ENCODE measurements at places on chromosomes 3 and 15.

GRCh38 chr15:91885714-91886270, 32.3 kb downstream of the SLCO3A1 start:
- DNase-seq, result no peak
- no peak overlapping the region for H3K27ac ChIP-seq
- no peaks in the 10 kb centered on the region for H3K36me3 ChIP-seq
- no peak overlapping the region for H3K4me3 ChIP-seq
- no peaks in the 10 kb centered on the region for H3K27me3 ChIP-seq

- no peak overlapping the region for H3K4me3 ChIP-seq
- no peak overlapping the region for H3K27ac ChIP-seq
- no peak for DNase-seq
- peaks cover 3% of the 10 kb centered on the region for H3K27me3 ChIP-seq
Observed at GRCh38 chr15:67049351-67050044, 15.9 kb upstream of the SMAD3 start.

- H3K27me3 ChIP-seq, result no peaks in the 10 kb centered on the region
- H3K36me3 ChIP-seq, result no peaks in the 10 kb centered on the region
- no peaks in the 10 kb centered on the region for H3K4me1 ChIP-seq
- no peak overlapping the region for H3K4me3 ChIP-seq
- H3K27ac ChIP-seq, result no peak overlapping the region
Observed at GRCh38 chr3:118760585-118761290, 273.9 kb downstream of the IGSF11 start.

DNA sequence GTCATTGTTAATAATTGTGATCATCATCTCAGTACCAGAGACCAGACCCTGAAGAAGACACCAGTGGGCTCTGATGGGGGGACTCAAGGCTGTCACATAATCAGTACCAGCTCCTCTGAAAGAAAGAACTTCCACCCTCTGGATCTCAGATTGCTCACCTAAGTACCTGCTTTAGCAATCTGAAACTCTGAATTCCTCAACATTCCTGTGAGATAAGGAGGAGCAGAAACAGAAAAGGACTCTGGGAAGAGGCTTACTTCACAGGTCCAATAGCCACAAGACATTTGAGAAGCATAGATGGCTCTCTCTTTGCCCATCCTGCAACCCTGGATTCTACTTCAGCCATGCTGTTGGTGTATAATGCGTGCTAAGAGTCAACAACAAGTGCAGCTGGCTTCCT, 44.0 kb upstream of the OXTR start:
- H3K27ac ChIP-seq, result no peak overlapping the region
- peaks cover 22% of the 10 kb centered on the region for H3K36me3 ChIP-seq
- H3K27me3 ChIP-seq, result peaks cover 4% of the 10 kb centered on the region

DNA sequence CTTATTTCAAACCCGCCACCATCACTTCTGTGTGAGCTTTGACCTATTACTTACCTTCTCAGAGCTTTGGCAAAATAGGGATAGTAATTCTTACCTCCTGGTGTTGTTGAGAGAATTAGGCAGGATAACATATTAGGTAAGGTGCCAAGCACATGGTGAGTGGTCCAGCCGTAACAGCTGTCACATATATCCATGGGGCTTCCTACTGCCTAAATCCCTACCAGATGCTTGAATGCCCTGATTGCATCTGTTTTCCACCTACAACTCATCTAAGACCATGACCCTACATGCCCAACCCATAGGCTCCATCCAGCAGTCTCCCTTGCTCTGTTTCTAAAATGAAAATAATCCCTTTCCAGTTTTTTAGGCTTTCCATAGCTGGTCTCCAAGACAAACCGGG, 162.3 kb upstream of the NR2E3 start:
- H3K27ac ChIP-seq, result no peak overlapping the region
- no peaks in the 10 kb centered on the region for H3K36me3 ChIP-seq
- no peak overlapping the region for H3K4me3 ChIP-seq
- no peak for DNase-seq
- H3K27me3 ChIP-seq, result peaks cover 2% of the 10 kb centered on the region
- no peaks in the 10 kb centered on the region for H3K4me1 ChIP-seq

- peak overlapping the region; percentile 77 for H3K27ac ChIP-seq
- H3K4me3 ChIP-seq, result peak overlapping the region; percentile 5
- H3K4me1 ChIP-seq, result peaks cover 22% of the 10 kb centered on the region
- peak; percentile 86 for DNase-seq
- H3K36me3 ChIP-seq, result peaks cover 8% of the 10 kb centered on the region
- no peaks in the 10 kb centered on the region for H3K27me3 ChIP-seq
Observed at GRCh38 chr3:111967651-111968274, 11.1 kb upstream of the ABHD10 start.

GRCh38 chr15:74032046-74032445, 37.5 kb downstream of the PML start:
- peak overlapping the region; percentile 56 for H3K4me3 ChIP-seq
- DNase-seq, result no peak
- peak overlapping the region; percentile 57 for H3K27ac ChIP-seq

DNA sequence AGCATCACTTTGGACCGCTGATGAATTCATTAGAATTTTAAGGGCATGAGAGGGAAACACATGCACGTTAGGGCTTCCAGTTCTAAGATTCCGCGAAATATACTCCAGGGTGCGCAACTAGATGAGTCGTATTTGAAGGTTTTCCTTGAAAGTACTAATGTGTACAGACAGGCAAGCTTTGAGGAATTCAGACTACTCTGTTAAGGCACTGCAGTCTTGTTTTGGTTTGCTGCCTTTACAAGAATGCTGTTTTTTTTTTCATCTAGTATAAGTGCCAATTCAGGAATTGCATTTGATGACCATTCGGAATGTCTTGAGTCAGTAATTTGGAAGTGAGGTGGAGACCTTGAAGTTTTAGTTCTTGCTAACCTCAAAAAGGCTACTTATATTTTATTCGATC, 19.1 kb downstream of the TRNT1 start:
- H3K27ac ChIP-seq, result no peak overlapping the region
- no peaks in the 10 kb centered on the region for H3K4me1 ChIP-seq
- no peak for DNase-seq
- no peak overlapping the region for H3K4me3 ChIP-seq

GRCh38 chr3:129077222-129077621, 16.6 kb downstream of the GP9 start:
- DNase-seq, result no peak
- no peak overlapping the region for H3K27ac ChIP-seq
- H3K4me1 ChIP-seq, result peaks cover 10% of the 10 kb centered on the region
- no peak overlapping the region for H3K4me3 ChIP-seq
- peaks cover 4% of the 10 kb centered on the region for H3K27me3 ChIP-seq
- no peaks in the 10 kb centered on the region for H3K36me3 ChIP-seq

- H3K4me3 ChIP-seq, result no peak overlapping the region
- DNase-seq, result no peak
- no peaks in the 10 kb centered on the region for H3K36me3 ChIP-seq
- peaks cover 4% of the 10 kb centered on the region for H3K27me3 ChIP-seq
Observed at GRCh38 chr15:70240082-70240481, 142.4 kb upstream of the TLE3 start.

DNA sequence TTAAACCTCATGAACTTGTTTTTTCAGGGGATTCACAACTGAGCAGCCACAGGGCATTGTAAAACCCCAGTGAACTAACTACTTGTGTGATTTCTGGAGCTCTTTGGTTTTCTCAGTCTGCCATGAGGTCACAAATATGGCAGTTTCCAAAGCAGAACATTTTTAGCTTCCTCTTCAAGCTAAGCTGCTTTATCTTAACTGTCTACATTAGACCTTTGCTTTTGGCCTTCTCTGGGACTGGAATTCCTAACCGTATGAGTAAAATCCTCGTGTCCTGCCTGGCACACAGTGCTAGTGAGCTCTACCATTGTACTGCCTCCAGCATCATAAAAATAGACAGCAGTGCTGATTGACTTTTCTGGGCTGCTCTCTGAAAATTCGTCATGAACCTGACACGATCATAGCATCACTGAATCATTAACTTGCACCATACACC, 22.1 kb downstream of the CDIN1 start:
- H3K36me3 ChIP-seq, result no peaks in the 10 kb centered on the region
- H3K27me3 ChIP-seq, result no peaks in the 10 kb centered on the region
- no peak overlapping the region for H3K27ac ChIP-seq
- H3K4me1 ChIP-seq, result peaks cover 5% of the 10 kb centered on the region
- H3K4me3 ChIP-seq, result no peak overlapping the region
- DNase-seq, result no peak

DNA sequence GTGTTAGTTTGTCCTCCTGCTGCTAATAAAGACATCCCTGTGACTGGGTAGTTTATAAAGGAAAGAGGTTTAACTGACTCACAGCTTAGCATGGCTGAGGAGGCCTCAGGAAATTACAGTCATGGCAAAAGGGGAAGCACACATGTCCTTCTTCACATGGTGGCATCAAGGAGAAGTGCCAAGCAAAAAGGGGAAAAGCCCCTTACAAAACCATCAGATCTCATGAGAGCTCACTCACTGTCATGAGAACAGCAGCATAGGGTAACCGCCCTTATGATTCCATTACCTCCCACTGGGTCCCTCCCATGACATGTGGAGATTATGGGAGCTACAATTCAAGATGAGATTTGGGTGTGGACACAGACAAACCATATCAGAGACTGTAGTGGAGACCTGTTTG, 27.0 kb downstream of the TM2D3 start:
- no peak overlapping the region for H3K27ac ChIP-seq
- no peak overlapping the region for H3K4me3 ChIP-seq
- H3K4me1 ChIP-seq, result peaks cover 4% of the 10 kb centered on the region
- peaks cover 15% of the 10 kb centered on the region for H3K36me3 ChIP-seq

GRCh38 chr15:23073890-23074646, 34.7 kb upstream of the TUBGCP5 start:
- no peaks in the 10 kb centered on the region for H3K27me3 ChIP-seq
- no peak overlapping the region for H3K27ac ChIP-seq
- no peaks in the 10 kb centered on the region for H3K36me3 ChIP-seq

- H3K27me3 ChIP-seq, result peaks cover 1% of the 10 kb centered on the region
- no peaks in the 10 kb centered on the region for H3K4me1 ChIP-seq
- H3K27ac ChIP-seq, result no peak overlapping the region
Observed at GRCh38 chr15:89077750-89078149, 10.5 kb upstream of the ABHD2 start.

GRCh38 chr3:79369306-79369705, 398.5 kb downstream of the ROBO1 start:
- H3K27me3 ChIP-seq, result peaks cover 1% of the 10 kb centered on the region

GRCh38 chr15:101308604-101309435, 13.8 kb upstream of the SNRPA1 start:
- no peak overlapping the region for H3K4me3 ChIP-seq
- H3K4me1 ChIP-seq, result no peaks in the 10 kb centered on the region
- no peak overlapping the region for H3K27ac ChIP-seq
- no peak for DNase-seq
- H3K36me3 ChIP-seq, result no peaks in the 10 kb centered on the region
- H3K27me3 ChIP-seq, result peaks cover 8% of the 10 kb centered on the region

- no peak for DNase-seq
- peaks cover 9% of the 10 kb centered on the region for H3K27me3 ChIP-seq
- peaks cover 13% of the 10 kb centered on the region for H3K4me1 ChIP-seq
Observed at GRCh38 chr15:75733761-75734651, 21.4 kb upstream of the CSPG4 start.

GRCh38 chr15:60801395-60801794, 322.5 kb upstream of the ICE2 start:
- no peak for DNase-seq
- peaks cover 4% of the 10 kb centered on the region for H3K27me3 ChIP-seq
- peaks cover 9% of the 10 kb centered on the region for H3K4me1 ChIP-seq
- H3K36me3 ChIP-seq, result no peaks in the 10 kb centered on the region
- H3K4me3 ChIP-seq, result no peak overlapping the region
- H3K27ac ChIP-seq, result no peak overlapping the region

- no peaks in the 10 kb centered on the region for H3K4me1 ChIP-seq
- H3K27me3 ChIP-seq, result peaks cover 6% of the 10 kb centered on the region
- no peak overlapping the region for H3K4me3 ChIP-seq
- no peak for DNase-seq
- H3K27ac ChIP-seq, result no peak overlapping the region
Observed at GRCh38 chr15:69677403-69677802, 224.8 kb downstream of the RPLP1 start.

GRCh38 chr3:45426161-45426560, 37.8 kb downstream of the LARS2 start:
- peaks cover 15% of the 10 kb centered on the region for H3K36me3 ChIP-seq
- H3K27me3 ChIP-seq, result no peaks in the 10 kb centered on the region
- peaks cover 2% of the 10 kb centered on the region for H3K4me1 ChIP-seq
- no peak for DNase-seq
- no peak overlapping the region for H3K27ac ChIP-seq
- H3K4me3 ChIP-seq, result no peak overlapping the region

GRCh38 chr3:6928064-6928463, 67.1 kb downstream of the GRM7 start:
- H3K36me3 ChIP-seq, result no peaks in the 10 kb centered on the region
- no peak overlapping the region for H3K4me3 ChIP-seq
- peaks cover 1% of the 10 kb centered on the region for H3K27me3 ChIP-seq
- no peak overlapping the region for H3K27ac ChIP-seq
- DNase-seq, result no peak
- no peaks in the 10 kb centered on the region for H3K4me1 ChIP-seq

- H3K4me1 ChIP-seq, result peaks cover 22% of the 10 kb centered on the region
- no peak overlapping the region for H3K27ac ChIP-seq
- no peak overlapping the region for H3K4me3 ChIP-seq
- DNase-seq, result no peak
- H3K36me3 ChIP-seq, result no peaks in the 10 kb centered on the region
Observed at GRCh38 chr15:49435174-49435573, 12.1 kb downstream of the FGF7 start.

DNA sequence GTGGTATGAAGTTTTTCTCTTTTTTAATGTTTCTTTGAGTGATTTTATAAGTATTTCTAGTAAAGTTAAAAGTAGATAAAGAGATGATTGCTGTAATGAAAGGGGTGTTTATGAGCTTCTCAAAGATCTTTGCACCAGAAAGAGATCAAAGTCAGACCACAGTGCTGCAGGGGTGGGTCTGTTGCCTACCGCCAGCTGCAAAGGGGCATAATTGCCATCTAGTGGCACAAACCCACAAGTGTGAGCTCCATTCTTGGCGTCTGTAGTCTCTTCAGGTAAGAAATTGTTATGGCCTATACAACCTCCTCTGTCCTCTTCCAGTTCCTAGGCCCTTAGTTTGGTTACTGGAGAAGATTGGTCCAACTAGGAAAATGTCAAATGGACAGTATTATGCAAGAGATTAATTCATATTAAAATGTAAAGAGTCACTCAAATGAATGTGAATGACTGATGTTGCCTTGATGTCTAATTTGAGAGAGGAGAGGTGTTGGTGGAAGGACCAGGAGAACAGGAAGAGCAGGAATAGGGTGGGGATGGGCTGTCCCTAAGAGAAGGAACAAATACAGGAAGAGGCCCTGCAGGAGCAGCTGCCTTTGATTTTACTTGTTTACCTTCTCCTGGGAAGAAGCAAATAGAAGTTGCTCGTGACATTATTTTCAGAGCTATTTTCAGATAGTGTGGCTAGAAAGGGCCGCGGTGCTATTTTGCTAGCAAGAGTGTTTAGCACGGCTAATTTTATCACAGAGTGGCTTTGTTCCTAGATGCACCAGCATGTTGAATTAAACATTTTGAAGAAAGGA, 53.0 kb upstream of the GSK3B start:
- peaks cover 2% of the 10 kb centered on the region for H3K27me3 ChIP-seq
- peak overlapping the region; percentile 7 for H3K4me3 ChIP-seq
- DNase-seq, result no peak
- no peaks in the 10 kb centered on the region for H3K36me3 ChIP-seq

GRCh38 chr3:32352563-32352962, 39.1 kb upstream of the CMTM7 start:
- no peak overlapping the region for H3K27ac ChIP-seq
- peaks cover 12% of the 10 kb centered on the region for H3K36me3 ChIP-seq
- H3K4me3 ChIP-seq, result no peak overlapping the region
- DNase-seq, result no peak
- no peaks in the 10 kb centered on the region for H3K27me3 ChIP-seq

Data from endothelial cell (in vitro differentiated cells).